ENCODE measurements at places on chromosomes 1 and 21.

DNA sequence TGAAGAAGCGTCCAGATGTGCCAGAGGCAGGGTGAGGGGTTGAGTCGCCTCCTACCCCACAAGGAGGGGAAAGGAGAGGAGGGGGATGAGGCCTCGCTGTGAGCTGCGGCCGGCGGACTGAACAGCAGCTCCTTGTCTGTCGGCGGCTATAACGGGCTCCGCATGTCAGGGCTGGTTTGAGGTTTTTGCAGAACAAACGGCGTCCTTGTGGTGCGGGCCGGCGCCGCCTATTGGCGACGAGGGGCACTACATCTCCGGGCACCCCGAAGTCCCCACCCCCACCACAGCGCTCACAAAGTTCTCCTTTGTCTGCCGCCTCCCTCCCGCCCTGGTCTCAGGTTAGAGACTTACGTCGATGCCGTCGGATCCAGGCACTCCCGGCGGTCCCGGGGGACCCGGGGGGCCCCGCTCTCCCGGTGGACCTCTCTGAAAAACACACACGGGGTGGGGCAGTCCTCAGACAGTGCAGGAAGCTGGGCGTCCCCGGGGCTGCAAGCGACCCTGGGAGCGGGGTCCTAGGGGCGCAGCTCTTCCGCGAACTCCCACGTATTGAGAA, 1.8 kb downstream of the COL9A2 start:
- DNase-seq: peak; percentile 92

DNA sequence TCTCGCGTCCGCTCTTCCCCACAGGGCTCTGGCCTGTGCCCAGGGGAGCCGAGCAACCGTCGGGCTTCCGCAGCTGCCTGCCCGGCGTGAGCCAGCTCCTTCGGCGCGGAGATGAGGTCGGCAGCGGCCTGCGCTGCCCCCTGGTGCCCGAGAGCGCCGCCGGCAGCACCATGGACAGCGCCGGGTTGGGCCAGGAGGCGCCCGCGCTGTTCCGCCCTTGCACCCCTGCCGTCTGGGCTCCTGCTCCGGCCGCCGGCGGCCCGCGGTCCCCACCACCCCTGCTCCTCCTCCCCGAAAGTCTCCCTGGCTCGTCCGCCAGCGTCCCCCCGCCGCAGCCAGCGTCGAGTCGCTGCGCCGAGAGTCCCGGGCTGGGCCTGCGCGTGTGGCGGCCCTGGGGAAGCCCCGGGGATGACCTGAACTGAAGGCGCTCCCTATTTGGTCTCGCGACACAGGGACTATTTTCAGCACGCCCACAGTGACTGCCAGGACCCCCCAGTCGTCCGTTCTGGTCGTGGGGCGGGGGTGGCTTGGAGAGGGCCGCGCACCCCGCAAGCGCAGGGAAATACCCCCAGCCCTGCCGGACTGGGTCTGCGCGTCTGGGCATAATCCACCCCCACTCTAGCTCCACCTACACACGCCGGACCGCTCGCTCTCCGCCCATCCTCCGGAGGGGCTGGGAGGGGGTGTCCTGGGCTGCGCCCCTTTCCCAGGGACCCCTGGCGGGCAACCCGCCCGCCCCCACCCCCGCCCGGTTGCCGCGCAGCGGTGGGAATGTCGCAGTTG, 1.3 kb downstream of the HES3 start:
- DNase-seq: peak; percentile 93

GRCh38 chr1:30740251-30741238, 17.0 kb downstream of the LAPTM5 start:
- DNase-seq: no peak

GRCh38 chr1:39214714-39214997, 10.2 kb downstream of the MACF1 start:
- no peak for DNase-seq

DNA sequence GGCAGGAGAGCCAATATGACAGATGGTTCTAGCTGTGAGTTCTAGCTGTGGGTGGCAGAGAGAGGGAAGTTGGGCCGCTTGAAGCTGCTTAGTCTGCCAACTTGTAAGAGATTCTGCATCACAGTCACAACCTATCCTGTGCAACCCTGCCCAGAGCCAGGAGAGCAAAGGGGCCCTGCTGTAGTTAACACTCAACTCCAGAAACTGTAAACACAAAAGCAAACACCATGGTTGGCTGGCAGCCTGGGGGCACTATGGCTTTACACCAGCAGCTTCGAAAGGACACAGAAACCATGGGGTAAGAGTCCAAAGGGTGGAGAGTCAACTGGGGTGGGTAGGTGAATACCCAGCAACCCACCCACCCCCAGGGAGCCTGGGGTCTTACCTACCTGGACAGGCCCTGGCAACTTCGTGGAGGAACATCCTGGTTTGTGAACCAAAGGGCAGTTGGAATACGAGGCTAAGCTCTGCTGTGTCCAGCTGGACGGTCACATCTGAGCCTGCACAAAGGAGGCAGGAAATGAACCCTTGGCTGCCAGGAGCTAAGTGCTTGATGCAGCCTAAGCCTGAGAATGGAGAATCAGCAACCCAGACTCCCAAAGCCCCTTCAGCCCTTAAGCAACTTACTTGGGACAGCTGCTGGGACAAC, 6.4 kb downstream of the INPP5B start:
- DNase-seq: no peak

GRCh38 chr1:53047737-53048736, 14.0 kb upstream of the PODN start:
- DNase-seq: no peak

DNA sequence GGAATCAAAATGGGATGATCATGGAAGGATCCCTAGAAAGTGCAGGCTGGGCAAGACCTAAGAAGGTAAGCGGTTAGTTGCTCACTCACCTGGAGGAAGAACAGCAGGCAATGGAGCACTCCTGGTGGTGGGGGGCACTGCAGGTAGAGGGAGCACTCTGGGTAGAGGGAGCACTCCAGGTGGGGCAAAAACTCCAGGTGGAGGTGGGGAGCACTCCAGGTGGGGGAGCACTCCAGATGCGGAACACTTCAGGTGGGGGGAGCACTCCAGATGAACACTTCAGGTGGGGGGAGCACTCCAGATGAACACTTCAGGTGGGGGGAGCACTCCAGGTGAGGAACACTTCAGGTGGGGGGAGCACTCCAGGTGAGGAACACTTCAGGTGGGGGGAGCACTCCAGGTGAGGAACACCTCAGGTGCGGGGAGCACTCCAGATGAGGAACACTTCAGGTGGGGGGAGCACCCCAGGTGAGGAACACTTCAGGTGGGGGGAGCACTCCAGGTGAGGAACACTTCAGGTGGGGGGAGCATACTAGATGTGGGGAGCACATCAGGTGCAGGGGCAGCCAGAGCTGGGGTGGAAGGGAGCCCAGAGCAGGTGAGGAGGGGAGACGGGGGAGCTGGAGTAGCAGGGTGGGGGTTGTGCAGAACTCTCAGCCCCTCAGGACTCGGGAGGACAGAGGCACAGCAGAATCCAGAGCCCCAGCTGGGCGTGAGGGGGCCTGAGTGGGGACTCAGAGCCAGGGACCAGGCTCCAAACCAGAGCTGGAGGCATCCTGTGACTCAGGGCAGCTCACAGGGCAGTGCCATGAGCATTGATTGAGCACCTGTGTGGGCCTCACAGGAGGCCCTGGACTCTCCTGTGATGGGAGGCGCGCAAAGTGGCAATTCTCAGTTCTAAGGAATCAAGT, 37.7 kb upstream of the COL6A1 start:
- no peak for DNase-seq

DNA sequence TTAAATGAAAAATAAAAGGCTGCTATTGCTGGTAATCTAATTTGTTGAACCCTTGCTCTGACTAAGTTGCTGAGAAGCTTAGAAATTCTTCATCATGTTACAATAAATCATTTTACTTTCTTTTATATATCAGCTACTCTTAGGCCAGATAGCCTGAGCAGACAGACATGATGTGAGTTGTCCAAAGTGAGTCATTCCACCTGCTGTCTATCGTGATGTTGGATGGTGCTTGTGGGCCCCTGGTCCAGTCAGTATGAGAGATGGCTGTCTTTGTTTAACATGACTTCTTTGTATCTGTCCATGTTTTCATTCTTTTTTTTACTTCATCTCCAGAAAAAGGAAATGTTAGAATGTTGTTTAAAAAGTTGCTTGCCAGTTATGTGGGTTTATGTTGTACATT, 188.8 kb downstream of the ADGRL2 start:
- no peak for DNase-seq

All from hematopoietic multipotent progenitor cell treated with erythropoietin and hydrocortisone succinate and interleukin-3 and kit ligand, for 6 days (in vitro differentiated cells).